Caco-2 (cell line): ENCODE measurements at places on chromosomes 1 and 21.

DNA sequence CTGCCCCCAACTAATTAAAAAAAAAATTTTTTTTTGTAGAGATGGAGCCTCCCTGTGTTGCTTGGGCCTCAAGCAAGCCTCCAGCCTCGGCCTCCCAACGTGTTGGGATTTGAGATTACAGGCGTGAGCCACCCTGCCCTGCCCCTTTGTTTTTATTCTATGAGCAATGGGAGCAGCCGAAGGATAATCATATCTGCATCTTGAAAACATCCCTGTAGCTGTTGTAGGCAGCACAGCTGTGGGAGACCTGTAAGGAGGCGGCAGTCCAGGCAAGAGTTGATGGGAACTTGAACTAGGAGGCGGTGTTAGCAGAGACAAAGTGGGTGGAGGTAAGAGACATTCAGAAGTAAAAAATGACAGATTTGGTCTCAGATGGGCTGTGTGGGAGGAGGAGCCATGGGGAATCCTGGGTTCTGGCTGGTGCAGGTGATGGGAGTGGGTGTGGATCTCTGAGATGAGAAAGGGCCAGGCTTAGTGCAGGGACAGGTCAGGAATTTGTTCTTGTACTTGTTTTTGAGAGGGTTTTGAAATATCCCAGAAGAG is 31.3 kb downstream of the STUM start:
- H3K36me3 ChIP-seq = no peaks in the 10 kb centered on the region
- H3K27me3 ChIP-seq = no peaks in the 10 kb centered on the region
- no peak for DNase-seq
- no peak overlapping the region for H3K4me3 ChIP-seq
- no peaks in the 10 kb centered on the region for H3K4me1 ChIP-seq

- peaks cover 12% of the 10 kb centered on the region; the same call in 1 of the 2 replicates for H3K4me1 ChIP-seq
- H3K27me3 ChIP-seq = no peaks in the 10 kb centered on the region
- H3K4me3 ChIP-seq = no peak overlapping the region
- no peak for DNase-seq
- no peaks in the 10 kb centered on the region for H3K36me3 ChIP-seq
- H3K27ac ChIP-seq = no peak overlapping the region
Observed at GRCh38 chr1:213680677-213681325, 307.0 kb upstream of the PROX1 start.

DNA sequence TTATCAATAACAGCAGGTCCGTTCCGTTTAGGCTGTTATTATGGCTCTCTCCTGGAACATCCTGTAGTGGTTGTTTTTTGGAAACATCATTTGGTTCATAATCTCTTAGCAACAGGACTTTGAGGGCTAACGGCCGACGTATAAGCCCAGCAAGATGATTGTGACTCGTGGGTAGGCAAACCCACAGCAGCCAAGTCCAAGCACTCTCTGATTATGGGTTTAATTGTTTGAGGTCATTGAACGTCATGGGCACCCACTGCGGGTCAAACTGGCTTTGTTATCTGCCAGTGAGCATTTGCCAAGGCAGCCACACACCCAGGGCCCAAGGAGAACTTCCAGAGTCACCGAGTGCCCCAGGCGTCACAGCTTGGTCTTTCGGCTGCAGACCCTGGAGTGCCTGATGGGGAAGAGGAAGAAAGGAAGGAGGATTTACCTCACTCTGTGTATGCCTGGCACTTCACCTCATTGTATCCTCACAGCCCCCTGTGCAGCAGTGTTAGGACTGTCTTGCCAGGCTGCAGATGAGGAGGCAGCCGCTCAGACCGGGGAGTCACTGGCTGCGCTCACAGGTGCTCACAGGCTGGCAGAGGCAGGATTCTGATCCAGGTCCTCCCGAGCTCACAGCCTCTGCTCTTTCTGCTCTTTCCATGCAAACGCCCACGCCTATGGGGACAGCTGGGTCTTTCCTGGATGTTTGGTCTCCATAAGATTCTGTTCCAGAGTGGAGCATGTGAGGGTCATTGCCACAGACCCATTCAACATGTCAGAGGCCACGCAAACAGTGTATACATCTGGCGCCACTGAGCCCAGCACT is 30.8 kb upstream of the EPS8L3 start:
- H3K27ac ChIP-seq = no peak overlapping the region
- no peak for DNase-seq
- H3K4me1 ChIP-seq = peaks cover 13% of the 10 kb centered on the region
- no peaks in the 10 kb centered on the region for H3K27me3 ChIP-seq
- H3K36me3 ChIP-seq = no peaks in the 10 kb centered on the region
- no peak overlapping the region for H3K4me3 ChIP-seq

GRCh38 chr1:98468111-98468717 is 193.3 kb upstream of the SNX7 start:
- H3K4me1 ChIP-seq = no peaks in the 10 kb centered on the region
- no peak overlapping the region for H3K27ac ChIP-seq
- no peaks in the 10 kb centered on the region for H3K36me3 ChIP-seq
- no peaks in the 10 kb centered on the region for H3K27me3 ChIP-seq
- H3K4me3 ChIP-seq = no peak overlapping the region
- peak; percentile 30 for DNase-seq

GRCh38 chr1:112778137-112778536 is 63.0 kb upstream of the PPM1J start:
- H3K4me3 ChIP-seq = no peak overlapping the region
- no peak overlapping the region for H3K27ac ChIP-seq
- H3K36me3 ChIP-seq = no peaks in the 10 kb centered on the region
- no peak for DNase-seq
- H3K27me3 ChIP-seq = no peaks in the 10 kb centered on the region
- H3K4me1 ChIP-seq = no peaks in the 10 kb centered on the region

DNA sequence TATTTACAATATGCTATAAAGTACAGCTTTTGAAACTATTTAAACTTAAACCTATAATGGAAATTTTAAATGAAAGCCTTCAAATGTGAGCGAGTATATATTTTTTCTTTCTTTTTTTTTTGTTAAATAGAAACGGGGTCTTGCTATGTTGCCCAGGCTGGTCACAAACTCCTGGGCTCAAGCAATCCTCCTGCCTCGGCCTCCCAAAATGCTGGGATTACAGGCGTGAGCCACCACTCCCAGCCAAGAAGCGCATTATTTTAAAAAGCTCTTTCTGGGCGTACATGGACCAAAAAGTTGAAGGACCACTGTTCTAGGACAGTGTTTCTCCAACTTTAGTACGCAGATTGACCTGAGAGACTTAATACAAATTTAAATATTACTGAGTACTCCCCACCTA is 87.5 kb downstream of the TRIM33 start:
- H3K4me3 ChIP-seq = no peak overlapping the region
- H3K27me3 ChIP-seq = no peaks in the 10 kb centered on the region
- no peaks in the 10 kb centered on the region; the same call in 1 of the 2 replicates for H3K36me3 ChIP-seq

DNA sequence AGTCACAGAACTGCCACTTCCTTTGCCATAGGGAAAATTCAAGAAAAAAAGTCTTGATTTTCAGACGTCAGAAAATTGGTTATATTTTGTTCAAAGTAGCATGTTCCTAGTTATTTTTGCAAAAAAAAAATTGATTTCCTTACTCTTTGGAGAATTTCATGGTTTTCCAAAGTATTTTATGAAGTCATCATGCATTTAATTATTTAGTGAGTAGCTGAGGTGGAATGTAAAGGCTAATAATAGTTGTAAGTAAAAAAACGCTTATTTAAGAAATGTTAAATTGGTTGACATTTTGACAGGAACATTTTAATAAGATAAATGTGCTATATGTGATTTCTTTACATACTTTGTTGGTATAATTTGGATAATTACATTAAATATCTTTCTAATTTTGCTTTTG is 20.8 kb downstream of the TSEN15 start:
- H3K36me3 ChIP-seq = no peaks in the 10 kb centered on the region
- H3K4me1 ChIP-seq = no peaks in the 10 kb centered on the region
- H3K27me3 ChIP-seq = no peaks in the 10 kb centered on the region
- no peak overlapping the region for H3K4me3 ChIP-seq
